Activated naive CD4-positive, alpha-beta T cell treated with anti-CD3 and anti-CD28 coated beads for 36 hours (primary cell): ENCODE measurements at places on chromosomes 6 and 20.
A peak's percentile ranks its signal among the peaks of the same experiment; 100 is the strongest.

- DNase-seq: peak; percentile 24
Measured at GRCh38 chr6:106608080-106608668, 21.1 kb downstream of the RTN4IP1 start.

GRCh38 chr20:33693289-33693688 is 7.1 kb upstream of the E2F1 start:
- no peak for DNase-seq

- no peak for DNase-seq
Measured at GRCh38 chr20:49775229-49775693, 37.4 kb upstream of the SLC9A8 start.

GRCh38 chr6:83436674-83437073 is 5.8 kb upstream of the ME1 start:
- no peak for DNase-seq

DNA sequence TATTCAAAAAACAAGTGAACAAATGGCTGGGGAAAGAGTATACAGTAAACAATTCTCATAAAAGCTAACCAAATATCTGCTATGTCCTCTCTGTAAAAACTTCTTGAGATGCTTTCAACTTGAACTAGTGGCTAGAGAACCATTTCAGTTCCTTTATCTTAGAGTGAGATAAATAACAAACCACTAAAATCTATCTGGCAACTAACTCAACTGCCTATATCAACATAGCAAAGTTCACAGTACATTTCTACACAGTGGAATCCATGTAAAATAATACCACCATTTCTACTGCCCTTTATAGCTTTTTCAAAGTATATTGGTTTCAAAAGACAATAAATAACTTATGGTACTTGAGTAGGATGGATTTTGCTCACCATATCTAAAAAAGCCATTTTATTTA is 95.1 kb downstream of the MMS22L start:
- DNase-seq: no peak

- no peak for DNase-seq
Measured at GRCh38 chr20:35956616-35957015, 2.3 kb upstream of the SCAND1 start.

DNA sequence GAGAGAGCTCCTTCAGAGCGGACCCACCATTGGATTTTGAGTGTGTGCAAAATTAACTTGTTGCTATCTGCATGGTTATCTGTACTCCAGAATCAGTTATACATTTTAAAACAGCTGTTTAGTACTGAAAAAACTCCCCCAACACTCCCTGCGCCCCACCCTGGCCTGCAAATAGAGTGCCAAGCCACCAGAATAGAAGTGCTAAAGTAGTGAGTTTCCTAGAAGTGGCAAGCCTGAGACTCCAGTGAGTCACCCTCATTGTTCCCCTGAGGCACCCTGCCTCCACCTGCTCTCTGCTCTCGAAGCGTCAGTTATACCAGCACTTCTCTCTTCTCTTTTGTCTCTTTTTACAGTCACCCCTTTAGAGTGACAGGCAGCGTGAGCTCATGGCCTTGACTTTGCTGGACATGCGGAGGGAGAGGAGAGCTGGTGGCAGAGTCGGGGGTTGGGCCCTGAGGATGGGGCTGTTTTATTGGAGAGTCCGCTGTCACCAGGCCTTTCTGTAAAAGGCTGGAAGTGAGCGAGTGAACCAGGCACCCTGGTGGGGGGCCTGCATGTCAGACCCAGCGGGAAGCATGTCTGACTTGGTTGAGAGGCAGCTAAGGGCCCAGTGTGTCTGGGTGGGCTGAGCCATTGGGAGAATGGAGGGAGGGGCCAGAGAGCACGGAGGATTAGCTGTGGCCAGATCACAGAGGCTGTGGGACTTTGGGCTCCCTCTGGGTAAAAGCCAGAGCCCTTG is 10.4 kb downstream of the IGF2R start:
- peak; percentile 87 for DNase-seq

- no peak for DNase-seq
Measured at GRCh38 chr6:31907158-31907813, 5.4 kb upstream of the ZBTB12 start.

- no peak for DNase-seq
Measured at GRCh38 chr6:125942672-125943527, 13.7 kb upstream of the HINT3 start.

GRCh38 chr6:161274488-161274858 is 612 bp upstream of the AGPAT4 start:
- no peak for DNase-seq

GRCh38 chr6:21173031-21173430 is 420.5 kb upstream of the SOX4 start:
- DNase-seq: no peak

- DNase-seq: no peak
Measured at GRCh38 chr6:23797041-23797440, 329.0 kb upstream of the NRSN1 start.

DNA sequence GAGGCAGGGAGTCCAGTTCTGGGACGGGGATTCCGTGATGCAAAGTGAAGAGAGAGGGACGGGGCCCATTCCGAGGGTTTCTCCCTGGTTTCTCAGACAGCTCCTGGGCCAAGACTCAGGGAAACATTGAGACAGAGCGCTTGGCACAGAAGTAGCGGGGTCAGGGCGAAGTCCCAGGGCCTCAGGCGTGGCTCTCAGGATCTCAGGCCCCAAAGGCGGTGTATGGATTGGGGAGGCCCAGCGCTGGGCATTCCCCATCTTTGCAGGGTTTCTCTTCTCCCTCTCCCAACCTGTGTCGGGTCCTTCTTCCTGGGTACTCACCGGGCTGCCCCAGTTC is 35.9 kb upstream of the HLA-G start:
- DNase-seq: no peak

- DNase-seq: no peak
Measured at GRCh38 chr20:1242530-1242929, 16.7 kb downstream of the RAD21L1 start.

GRCh38 chr20:34389954-34390555 is 27.0 kb downstream of the ITCH start:
- no peak for DNase-seq

GRCh38 chr6:153301602-153302001 is 170.5 kb upstream of the RGS17 start:
- DNase-seq: no peak

DNA sequence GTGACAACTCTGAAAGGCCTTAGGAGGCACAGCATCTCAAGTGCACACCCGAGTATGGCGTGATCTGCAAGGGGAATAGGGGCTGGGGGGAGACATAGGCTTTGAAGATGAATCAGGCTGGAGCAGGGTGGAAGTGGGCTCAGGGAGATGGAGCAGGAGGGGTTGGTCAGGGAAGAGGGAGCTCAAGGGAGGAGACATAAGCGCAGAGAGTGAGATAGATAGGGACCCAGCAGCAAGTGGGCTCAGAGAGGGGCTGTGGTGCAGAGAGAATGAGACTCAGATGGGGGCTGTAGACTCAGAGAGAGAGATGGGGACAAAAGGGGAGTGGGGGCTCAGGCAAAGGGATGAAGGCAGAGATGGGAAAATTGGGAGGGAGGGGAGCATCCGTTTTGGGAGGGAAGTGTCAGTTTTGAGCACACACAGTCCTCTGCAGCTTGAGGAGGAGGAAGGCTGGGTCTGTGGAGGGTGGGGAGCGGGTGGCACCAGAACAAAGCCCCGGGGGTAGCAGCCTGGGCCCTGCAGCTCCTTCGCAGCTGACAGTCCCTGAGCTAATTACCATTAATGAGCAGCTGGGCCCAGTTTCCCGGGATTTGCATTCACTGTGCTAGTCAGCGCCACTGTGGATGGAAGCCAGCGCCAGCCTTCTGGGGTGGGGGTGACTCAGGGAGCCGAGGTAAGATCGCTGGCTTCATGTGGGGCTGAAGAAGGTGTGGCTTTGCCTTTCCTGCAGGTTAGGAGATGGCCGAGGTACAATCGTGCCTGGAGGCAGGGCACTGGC is 18.7 kb downstream of the SRXN1 start:
- no peak for DNase-seq

DNA sequence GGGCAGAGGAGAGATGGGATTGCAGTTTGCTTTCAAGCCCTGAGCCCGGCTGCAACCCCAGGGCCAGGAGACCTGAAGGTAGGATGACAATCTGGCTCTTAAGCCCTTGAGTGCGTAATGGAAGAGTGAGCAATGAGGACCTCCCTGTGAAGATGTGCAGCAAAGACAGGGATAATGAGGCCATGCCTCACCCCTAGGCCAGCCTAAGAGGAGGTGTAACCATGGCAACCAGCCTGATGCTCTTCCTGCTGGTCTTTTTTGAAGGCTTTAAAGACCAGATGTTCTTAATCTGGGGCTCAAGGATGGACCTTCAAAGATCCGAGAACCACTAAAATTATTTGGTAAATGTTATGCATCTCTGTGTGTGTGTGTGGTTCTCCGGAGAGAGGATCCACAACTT is 8.2 kb downstream of the ARHGAP40 start:
- no peak for DNase-seq

GRCh38 chr6:25655723-25656122 is 3.7 kb downstream of the SCGN start:
- no peak for DNase-seq

DNA sequence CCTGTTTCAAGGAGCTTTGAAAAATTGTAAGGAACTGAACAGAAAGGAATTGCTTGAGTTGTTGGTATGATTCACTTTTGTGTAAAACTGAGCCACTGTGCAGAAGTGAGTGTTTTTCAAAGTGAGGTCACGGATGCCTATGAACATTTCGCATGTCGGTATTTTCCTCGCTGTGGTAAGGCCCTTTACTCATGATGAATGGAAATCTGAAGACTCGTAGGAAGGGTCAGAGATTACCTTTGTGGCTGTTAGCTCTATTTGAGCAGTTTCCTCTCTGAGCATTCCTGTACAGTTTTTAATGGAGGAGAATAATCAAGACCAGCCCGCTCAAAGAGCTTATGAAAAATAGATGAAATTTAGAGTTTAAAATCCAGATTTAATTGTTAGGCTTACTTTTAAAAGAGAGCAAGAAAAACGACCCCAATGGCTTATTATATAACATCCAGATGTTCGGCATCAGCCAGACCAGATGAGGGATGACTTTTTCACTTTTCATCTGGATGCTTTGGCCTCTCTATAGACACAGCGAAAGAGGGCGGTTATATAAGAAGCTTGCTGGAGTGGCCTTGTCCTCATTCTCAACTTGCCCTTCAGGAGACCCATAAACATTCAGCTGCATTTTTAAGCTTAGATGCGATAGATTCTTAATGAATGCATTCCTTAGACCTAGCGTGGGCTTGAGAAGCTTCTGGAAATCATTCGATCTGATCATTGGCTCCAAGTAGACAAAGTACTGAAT is 99.5 kb downstream of the CD83 start:
- no peak for DNase-seq

DNA sequence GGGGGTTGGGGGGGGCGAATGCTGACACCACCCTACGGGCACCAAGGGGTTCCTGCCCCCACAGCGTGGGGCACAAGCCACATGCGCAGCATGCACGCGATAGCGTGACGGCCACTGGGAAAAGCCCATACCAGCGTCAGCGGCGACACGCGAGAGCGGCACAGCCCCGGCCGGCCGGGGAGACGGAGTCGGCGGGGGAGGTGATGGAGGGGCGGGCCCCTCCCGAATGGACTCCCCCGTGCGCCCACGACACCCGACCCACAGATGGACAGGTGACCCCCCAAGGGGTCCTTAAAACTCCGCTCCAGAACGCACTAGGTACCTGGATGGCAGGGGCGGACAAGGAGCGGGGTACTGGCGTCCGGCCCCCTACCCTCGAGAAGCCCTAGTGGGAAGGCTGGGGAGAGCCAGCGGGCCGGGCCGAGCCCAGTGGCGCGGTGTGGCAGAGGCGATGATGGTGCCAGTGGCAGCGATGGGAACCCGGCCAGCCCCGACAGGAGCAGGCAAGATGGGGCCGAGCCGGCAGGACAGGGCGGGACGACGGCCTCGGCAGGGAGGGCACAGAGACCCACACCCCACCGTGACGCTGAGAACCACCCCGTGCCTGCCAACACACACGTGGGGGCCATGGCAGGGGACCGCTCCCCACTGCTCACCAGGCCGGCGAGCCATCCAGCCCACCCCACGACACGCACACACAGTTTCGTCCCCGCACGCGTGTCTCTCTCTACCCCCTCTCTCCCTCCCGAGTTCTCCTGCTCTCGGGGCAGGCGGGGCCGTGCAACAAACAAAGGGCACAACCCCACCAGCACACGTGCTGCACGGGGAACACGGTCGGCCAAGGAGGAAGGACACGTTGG is 1959.8 kb upstream of the DEFB115 start:
- no peak for DNase-seq

GRCh38 chr6:156161471-156161870 is 615.7 kb upstream of the ARID1B start:
- no peak for DNase-seq
